Frontal cortex (tissue), 4 donors: ENCODE measurements at places on chromosomes 16 and 17. TPM values are rescaled to one million over a fixed set of nuclear protein-coding genes. Genes with fewer than 3 reads are reported as not detected.

Gene NAGS
- total RNA-seq = 0.41 TPM

Gene KRTAP2-3
- not detected for total RNA-seq

DNA sequence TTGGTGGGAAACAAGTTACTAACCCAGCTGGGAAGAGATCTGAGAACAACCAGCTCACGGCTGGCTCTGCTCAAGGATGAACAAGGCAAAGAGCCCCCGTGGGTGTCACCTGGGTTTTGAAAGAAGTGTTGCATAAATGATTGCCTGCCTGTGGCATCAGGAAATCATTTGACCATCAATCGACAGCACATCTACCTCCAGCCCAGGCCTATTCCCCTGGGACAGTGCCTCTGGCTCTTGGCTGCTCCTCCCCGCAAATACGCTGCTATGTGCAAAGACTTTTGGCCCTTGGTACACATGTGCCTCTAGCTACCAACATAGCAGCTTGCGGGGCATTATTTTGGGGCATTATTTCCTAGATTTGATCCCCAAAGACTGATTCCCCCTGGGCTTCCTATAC lies 39.4 kb upstream of the SMPD3 start:
- no peak for DNase-seq

DNA sequence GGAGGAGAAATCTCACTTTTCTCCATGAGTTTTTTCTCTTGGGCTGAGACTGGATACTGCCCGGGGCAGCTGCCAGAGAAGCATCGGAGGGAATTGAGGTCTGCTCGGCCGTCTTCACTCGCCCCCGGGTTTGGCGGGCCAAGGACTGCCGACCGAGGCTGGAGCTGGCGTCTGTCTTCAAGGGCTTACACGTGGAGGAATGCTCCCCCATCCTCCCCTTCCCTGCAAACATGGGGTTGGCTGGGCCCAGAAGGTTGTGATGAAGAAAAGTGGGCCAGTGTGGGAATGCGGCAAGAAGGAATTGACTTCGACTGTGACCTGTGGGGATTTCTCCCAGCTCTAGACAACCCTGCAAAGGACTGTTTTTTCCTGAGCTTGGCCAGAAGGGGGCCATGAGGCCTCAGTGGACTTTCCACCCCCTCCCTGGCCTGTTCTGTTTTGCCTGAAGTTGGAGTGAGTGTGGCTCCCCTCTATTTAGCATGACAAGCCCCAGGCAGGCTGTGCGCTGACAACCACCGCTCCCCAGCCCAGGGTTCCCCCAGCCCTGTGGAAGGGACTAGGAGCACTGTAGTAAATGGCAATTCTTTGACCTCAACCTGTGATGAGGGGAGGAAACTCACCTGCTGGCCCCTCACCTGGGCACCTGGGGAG lies 19.1 kb downstream of the NGFR start:
- no peak for DNase-seq

- no peak for DNase-seq
These were observed 25.6 kb upstream of the AATK start for GRCh38 chr17:81191646-81192045.

Gene DHX58
- total RNA-seq = 0.82 TPM

DNA sequence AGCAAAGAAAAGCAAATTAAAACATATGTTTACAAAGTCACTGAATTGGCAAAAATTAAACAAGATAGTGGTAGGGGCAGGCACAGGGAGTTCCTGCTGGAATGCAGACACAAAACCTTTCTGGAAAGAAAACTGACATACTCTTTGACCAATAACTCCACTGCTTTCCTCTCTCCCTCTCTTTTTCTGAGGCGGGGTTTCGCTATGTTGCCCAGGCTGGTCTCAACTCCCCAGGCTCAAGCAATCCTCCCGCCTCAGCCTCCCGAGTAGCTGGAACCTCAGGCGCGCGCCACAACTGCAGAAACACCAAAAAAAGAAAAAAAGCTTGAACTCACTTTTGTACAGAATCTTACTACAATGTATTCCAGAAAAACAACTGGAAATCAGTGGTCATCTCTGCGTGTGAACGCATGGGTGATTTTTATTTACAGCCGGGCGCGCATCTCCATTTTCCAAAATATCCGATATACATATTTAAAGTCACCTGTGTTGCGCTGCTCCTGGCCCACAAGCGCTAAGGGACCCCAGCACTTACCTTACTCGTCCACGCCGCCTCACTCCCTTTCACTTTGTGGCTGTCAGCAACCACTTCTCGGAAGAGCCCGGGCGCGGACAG lies 480 bp downstream of the TXNL4B start:
- no peak for DNase-seq

- DNase-seq = peak; percentile 70
These were observed 542 bp downstream of the KLHL36 start for GRCh38 chr16:84648595-84649510.

DNA sequence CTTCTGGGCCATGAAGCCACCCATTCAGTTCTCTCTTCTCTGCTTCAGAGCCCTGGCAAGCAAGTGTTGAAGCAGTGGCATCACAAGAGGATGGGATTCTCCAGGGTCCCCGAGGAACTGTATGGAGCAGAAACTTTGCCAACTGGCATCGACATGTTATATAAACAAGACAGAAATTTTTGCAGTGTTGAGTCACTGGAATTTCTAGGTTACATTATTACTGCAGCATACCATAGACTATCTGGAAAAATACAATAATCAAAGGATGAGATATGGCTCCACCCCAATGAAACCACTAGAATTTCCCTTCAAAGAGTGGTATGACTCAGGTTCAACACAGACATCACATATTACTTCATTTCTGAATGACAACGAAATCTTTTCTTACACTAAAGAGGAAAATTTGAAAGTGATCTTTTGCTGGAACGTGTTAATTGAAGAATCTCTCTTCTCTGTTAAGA lies 343.0 kb upstream of the DYNLRB2 start:
- no peak for DNase-seq

DNA sequence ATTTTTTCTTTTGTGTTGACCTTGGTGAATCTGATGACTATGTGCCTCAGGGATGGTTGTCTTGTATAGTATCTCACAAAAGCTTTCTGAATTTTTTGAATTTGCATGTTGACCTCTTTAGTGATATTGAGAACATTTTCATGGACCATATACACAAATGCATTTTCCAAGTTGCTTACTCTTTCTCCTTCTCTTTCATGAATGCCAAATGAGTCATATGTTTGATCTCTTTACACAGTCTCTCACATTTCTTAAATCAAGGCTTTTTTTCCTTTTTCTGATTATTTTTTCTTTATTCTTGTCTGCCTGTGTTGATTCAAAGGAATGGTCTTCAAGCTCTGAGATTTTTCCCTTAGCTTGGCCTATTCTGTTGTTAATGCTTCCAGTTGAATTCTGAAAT lies 46.6 kb upstream of the KCNJ16 start:
- DNase-seq = no peak

- no peak for DNase-seq
These were observed 169.8 kb downstream of the PITPNC1 start for GRCh38 chr17:67546578-67547527.

DNA sequence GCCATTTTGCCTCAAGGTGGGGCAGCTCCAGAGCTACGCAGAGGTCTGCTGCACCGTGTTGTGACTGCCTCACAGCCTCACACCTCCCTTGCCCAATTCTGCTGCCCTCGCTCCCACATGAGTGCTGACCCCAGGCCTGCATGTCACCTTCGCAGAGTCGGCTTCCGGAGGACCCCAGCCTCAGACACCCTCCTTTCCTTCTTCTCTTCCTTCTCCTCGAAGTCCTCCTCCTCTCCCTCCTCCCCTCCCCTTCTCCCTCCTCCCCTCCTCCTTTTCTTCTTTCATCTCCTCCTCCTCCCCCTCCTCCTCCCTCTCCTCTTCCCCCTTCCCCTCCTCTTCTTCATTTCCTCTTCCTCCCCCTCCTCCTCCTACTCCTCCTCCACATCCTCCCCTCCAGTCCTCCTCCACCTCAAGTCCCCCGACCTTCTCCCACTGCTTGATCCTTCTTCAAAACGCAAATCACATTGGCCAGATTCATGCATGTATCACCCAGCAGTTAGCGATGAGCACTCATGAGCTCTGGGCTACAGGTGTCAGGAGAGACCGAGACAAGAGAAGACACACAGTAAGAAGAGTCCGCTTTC lies 243.8 kb downstream of the RBFOX3 start:
- no peak for DNase-seq

GRCh38 chr16:23062524-23062923 lies 86.7 kb downstream of the USP31 start:
- DNase-seq = no peak

- no peak for DNase-seq
These were observed 3.3 kb downstream of the SULT1A1 start for GRCh38 chr16:28606291-28607115.

DNA sequence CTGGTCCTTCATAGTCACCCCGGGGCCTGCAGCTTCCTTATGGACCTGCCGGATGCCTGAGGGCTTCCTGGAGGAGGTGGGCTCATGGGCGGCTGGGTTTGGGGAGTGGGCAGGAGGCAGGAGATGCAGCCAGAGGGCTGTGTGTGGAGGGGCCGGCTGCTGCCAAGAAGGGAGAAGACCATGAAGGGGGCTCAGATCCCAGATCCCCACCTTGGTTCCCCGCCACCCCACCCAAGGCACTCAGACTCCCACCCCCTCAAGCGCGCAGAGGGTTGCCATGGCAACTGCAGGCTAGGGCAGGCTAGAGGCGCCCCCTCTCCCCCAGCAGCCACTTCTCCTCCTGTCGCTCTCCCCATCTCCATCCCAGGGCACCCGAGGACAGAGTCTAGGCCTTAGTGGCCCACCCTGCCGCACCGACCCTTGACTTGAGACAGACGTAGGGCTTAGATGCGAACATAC lies 104.5 kb downstream of the CRLF3 start:
- DNase-seq = no peak

Gene GPRC5B
- 35.1 TPM for total RNA-seq

DNA sequence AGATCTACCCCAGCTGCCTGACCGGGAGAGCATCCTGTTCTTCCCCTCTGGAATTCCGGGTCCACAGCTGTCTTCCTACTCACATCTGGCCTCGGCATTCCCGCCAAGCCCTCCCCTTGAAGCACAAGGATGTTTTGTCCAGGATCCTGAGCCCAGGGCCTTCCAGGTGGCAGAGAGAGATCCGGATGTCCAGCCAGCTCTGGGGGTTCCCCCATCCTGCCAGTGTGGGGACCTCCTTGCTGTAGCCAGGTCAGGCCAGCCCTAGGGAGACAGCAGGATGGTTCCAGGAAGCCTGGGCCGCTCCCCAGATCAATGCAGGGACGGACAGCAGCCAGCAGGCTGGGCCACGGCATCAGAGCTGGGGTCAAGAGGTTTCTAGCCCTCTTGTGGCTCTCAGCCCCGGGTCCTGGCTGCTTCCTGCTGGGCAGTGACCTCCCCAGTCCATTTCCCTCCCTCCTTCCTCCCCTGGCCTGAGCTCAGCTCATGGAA lies 55.3 kb downstream of the SOCS3 start:
- no peak for DNase-seq

- DNase-seq = peak; percentile 57
These were observed 121.3 kb upstream of the GSE1 start for GRCh38 chr16:85491798-85492294.

DNA sequence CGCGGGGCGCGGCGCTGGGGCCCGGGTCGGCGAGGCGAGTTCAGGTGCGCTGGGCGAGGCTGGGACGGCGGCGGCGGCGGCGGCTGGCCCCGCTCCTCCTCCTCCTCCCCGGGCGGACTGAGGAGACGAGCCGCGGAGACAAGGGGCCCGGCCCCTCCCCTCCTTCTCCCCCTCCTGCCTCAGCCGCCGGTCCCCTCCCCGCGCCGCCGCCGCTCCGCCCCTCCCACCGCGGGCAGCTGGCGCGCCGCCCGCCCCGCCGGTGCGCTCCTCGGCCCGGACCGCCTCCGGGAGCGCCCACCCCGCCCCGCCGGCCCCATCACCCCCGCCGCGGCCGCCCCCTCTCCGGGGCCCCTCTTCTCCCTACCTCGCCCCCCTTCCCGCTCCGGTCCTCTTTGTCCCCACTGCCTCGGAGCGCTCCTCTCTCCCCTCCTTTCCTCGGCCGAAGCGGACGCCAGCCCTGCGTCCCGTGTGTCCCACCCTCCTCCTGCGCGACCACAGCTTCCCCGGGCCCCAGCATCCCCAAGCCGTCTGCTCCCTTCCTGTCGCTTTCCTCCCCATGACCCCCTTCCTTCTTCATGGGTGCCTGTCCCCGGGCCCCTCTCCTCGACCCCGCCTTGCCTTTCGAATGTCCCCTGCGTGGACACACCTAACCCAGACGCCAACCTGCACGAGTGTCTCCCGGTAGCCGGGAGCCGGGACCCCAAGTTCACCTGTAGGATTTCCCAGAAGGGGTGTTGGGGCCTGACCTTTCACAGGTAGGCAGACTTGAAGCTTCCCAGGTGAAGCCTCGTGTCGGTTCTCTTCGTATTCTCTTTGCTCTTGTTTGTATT lies at the start of gene TOX3:
TOX3 (minus strand) TSS at position 140 of the 830 bp plus-strand sequence. CDS start 420 bp downstream, outside the sequence.
- DNase-seq = peak; percentile 33

DNA sequence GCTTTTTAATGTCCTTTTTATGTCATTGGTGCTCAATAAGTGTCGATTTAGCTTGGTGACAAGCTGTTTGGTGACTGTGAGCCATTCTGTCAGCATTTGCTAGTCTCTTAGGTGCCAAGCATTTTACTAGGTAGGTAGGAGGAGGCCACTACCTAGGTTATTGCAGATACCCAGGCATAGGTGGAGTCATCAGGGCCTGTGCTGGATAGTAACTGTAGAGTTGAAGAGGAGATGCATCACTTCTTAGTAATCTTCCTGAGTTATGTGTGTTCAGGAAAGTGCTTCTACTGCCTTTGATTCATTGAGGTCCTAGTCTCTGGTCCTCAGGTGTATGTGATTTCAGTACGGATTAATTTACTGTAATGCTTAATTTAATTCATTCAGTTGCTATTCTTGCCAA lies 17.7 kb downstream of the USP10 start:
- no peak for DNase-seq

DNA sequence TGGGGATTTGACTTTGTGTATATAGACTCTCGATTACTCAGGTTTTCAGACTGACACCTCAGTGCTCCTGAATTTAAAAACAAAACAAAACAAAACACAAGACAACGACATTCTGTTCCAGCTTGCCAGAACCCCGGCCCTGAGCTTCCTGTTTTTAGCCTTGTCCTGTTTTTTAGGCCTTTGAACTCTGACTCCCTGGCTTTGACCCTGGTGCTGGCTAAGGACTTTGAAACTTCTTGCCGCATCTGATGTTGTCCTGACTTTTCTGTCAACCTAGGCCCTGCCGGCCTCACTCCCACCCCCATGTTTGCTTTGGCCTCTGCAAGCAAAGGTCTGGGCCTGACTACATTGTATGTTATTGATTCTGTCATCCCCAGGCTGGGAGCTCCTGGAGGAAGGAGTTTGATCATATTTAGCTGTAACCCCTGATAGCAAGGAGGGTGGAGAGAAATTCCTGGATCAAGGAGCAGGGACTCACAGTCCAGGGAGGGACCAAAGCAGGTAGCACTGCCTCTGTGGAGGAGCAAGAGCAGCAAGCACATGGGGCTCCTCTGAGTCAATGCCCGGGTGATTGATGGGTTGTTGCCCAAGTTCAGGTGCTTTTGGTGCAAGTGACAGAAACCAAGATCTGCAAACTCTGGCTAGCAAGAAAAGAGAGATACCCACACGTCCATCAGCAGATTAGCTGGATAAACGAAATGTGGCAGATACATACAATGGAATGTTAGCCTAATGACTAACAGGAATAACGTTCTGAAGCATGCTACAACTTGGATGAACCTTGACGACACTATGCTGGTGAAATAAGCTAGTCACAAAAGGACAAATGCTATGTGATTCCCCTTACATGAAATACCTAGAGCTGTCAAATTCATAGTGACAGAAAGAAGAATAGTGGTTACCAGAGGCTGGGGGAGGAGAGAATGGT lies 7.7 kb downstream of the CCL16 start:
- no peak for DNase-seq

Gene QRICH2
- total RNA-seq = 6.9 TPM

Gene SLC2A4
- total RNA-seq = under 0.01 TPM
